ENCODE measurements at places on chromosomes 12 and 14.

- no peak for DNase-seq
These were observed 7.2 kb upstream of the PIK3C2G start for GRCh38 chr12:18254081-18254480.

GRCh38 chr12:108596854-108597558, 878 bp downstream of the TMEM119 start:
- no peak for DNase-seq

DNA sequence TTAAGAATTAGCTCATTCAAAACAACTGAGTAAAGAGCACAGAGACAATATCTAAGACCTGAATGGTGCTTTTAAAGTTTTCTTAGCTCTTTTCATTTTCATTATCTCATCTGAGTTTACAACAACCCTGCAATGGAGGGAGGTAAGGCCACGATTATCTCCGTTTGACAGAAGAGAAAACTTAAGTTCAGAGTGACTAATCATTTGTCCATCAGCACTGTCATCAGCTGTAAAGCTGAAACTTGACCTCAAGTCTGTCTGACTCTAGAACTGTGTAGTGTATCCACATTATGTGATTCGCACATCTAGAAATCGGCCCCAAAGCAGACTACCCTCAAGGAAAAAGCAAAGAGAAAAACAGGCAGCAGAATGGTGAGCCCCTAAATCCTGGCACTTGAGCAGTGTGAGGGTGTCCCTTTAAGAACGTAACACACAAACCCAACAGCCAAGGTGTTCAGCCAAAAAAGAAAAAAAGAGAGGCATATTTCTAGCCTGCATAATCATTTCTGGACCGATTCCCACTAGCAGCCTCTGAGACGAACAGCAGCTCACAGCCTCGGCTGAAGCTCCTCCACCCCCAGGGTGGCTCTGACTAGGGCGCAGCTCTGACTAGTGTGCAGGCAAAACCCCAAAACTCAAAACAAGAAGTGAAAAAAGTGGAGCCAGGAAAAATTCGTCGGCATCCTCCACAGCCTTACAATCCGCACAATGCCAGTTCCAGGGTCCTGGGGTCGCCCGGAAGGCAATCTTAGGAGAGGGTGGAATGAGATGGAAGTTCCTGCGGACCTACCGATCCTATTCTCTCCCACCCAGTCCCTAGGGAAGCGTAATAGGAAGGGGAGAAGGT, 1.6 kb downstream of the STXBP6 start:
- no peak for DNase-seq

DNA sequence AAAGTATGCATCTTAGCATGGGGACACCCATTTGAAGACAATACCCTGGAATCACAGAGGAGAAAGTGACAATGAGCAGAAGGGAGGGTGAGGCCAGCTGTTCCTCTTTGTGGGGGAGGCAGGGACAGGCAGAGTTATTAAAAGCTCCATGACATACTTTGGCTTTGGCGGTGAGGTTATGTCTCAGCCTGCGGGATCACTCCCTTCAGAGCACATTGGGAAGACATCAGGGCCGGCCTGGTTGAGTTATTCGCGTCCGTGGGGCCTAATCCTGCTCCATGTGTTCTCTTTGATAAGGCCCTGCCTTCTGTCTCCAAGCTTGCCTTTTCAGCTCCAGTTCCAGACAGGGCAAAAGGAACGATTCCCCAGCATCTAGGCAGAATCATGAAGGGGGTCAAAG, 98.8 kb upstream of the NTF3 start:
- DNase-seq, result no peak

DNA sequence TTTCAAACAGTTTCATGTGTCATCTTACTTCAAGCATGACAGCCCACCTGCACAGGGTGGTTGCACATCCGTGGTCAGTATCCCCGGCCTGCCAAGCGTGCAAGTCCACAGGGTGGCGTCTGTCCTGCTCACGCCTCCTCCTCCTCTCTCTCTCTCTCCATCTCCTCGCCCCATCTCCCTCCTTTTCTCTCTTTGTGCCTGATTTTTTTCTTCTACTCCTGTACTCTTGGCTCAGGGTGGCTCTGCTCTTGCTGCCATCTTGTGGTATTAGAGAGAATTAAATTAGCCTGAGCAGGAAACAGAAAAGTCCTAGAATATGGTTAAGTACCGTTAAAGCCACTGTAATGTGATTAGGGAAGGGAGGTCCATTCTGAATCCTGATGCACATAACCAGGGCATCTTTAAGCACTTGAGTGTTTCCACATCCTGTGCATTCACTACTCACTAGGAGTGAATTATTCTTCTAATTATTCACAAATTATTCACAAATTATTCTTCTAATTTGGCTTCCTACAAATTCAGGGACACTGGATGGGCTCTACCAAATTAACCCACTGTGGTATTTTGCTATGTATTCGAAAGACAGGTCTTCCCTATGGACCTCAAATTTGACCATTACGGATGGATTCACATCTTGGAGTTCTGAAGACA, 25.5 kb upstream of the DTX1 start:
- DNase-seq, result no peak

GRCh38 chr12:82746668-82747067, 60.0 kb downstream of the TMTC2 start:
- no peak for DNase-seq

- no peak for DNase-seq
These were observed 307.5 kb downstream of the EMP1 start for GRCh38 chr12:13504074-13504473.

GRCh38 chr14:24367514-24368211, at the start of gene NFATC4:
NFATC4 (plus strand) TSS chr14:24368184; CDS start chr14:24368341, 157 bp downstream.
- DNase-seq, result no peak

DNA sequence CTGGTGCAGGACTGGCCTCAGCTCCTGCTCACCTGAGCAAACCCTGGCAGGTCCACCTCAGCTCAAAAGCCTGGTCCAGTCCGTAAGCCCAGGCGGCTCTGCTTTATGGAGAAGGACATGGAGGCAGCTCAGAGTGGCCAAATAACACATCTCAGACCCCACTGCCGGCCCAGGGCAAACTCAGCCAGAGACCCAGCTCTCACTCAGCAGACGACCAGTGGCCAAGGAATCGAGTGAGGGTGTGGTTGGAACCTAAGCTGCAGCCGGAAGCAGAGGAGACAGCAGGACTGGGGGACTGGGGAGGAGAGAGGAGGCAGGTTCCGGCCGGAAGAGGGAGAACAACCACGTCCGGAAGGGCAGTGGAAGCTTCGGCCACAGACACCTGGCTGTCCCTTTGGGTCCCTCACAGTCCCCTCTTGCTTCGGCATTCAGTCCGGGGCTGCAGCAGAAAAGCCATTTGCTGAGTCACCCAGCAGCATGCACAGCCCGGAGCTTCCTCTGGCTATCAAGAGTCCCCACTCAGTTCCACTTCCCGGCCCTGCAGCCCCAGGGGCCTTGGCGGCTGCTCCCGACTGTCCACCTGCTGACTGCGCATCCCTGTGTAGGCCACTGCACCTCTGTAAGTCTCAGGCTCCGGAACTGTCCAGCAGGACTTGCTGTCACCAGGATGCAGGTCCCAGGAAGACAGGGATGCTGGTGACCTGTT, 104.0 kb downstream of the CALM1 start:
- no peak for DNase-seq

DNA sequence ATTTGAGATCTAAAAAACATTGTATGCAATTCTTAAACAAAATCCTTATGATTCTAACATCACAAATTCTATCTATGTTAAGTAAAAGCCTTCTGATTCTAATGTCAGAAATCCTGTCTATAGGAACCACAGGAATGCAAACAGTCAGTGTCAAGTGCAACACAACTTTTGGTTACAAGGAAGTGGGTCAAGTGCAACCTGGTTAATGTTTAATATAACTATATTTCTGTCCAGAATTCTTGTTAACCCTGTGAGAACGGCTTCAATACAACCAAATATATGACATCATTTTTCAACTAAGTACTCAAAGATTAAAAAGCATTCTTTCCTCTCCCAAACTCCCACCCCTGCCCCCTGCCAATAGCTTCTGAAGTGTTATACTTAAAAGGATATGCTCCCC, 107.9 kb upstream of the PLEKHA5 start:
- no peak for DNase-seq

DNA sequence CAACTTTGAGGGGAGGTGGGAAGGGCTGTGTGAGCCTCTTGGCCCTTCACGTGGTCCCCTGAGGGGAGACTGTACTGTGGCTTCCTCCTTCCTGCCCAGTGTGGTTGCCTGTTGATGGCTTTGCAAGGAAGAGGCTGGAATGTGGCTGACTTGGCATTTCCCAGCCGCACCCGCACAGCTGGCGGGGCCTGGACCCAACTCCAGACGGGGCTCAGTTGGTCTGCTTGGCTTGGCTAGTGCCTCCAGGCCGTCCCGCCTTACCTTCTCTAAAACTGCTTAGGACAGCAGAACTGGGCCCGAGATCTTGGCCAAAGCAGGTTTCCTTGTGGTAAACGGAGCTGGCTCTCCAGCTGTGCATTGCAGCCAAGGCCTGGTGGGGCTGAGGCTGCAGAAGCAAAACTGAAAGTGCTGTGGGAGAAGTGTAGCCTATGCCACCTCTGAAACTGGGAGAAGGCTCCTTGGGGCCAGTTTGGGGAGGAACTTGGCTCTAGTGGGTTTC, 139.5 kb downstream of the SMOC1 start:
- no peak for DNase-seq

DNA sequence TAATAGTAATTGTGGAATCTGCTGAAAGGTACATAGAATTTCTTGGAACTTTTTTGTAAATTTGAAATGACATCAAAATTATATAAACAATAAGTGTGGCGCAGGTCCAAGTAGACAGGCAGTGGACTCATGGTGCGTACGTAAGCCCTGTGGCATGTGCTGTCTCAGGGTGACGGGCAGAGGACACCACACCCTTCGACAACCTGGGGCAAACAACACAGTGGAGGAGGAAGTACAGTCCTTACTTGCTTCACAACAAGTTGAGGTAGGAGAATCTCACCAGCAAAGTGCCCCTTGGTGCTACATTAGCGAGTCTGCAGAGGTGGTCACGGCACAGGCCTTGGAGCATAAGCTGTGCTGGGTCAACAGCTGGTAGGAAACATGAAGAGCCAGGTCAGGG, 180.9 kb downstream of the AEBP2 start:
- no peak for DNase-seq

GRCh38 chr12:129614221-129614885, 289.5 kb downstream of the TMEM132D start:
- DNase-seq, result no peak

- DNase-seq, result no peak
These were observed 116.3 kb downstream of the TMX1 start for GRCh38 chr14:51356381-51356780.

GRCh38 chr12:51749206-51749985, 99.1 kb downstream of the FIGNL2 start:
- DNase-seq, result no peak

DNA sequence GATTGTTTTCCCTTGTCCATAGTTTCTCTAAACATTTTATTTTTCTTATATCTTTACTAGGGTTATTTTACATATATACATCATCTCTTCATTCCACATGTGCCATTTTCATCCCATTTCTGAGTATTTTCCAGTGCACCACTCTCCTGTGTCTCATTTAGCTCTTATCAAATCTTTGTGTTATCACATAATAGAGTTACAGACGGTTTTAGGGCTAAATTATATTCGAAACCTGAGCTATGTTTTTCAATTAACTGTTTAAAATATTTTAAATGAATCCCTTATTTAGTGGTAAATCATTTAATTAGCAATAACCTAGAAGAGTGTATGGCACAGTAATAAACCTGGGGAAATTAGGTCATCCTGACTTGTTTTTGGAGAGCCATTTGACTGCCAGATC, 160.4 kb upstream of the DCN start:
- no peak for DNase-seq

DNA sequence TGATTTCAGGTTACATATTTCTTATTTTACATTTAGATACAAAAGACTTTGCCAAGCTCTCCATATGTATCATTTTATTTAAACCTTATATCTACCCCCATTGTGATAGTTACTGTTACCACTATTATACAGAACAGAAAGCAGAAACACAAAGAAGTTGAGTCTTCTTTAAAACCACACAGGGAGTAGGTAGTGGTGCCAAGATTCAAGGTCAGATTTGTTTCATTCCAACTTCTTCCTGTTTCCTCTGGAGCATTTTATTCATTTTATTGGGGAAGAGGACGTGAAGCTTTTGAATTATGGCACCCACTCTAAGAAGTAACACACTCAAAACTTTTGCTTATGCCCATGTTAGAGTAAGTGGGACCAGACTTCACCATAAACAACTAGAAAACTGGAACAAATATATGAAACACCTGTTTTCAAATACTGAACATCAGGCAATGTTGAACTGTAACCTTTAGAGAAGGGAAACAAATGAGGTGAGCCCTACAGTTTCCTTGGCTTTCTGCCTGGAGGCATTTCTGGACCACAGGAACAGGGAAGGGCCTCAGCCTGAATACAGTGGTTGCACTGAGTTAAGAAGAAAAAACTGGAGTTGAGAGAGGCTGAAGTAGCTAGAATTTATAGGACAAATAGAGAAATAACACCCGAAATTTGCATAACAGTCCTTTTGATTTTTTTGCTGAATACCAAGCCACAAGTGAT, 160.4 kb upstream of the SSTR1 start:
- no peak for DNase-seq

- no peak for DNase-seq
These were observed 165.6 kb downstream of the ZFP36L1 start for GRCh38 chr14:68627050-68627867.

GRCh38 chr14:89125216-89125615, 291.8 kb downstream of the FOXN3 start:
- DNase-seq, result no peak
